ENCODE measurements at places on chromosomes 2 and 18. TPM values are rescaled to one million over a fixed set of nuclear protein-coding genes. Genes with fewer than 3 reads are reported as not detected.

DNA sequence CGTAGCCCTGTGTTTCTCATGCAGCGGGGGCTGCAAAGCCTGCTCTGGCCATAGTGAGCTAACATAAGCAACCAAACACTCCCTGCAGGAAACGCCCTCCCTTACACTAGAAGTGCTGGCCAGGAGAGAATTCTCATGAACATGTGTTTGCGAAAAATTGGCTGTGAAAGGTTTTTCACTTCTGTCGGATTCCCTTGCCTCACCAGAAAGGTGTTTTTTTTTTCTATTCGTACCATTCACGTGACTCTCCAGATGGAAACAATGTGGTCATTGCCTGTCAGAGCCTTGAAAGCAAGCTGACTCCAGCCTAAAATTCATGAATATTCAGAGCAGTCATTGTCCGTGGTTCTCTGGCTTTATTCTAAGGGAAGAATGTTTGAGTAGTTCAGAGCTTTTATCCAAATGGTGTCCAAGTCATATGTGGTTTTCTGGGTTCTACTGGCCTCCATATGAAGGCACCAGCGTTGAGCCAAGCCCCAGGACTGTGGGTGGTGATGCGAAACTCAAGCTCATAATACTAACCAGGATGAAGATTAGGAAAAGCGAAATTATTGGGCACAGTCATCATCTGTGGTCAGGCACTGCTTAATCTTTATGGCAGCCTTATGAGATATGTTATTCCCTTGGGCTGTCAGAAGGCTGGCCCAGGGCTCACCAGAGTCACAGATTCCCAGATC is 236.4 kb downstream of the ALPK2 start:
- no peak overlapping the region for H3K4me3 ChIP-seq
- DNase-seq: no peak
- no peaks in the 10 kb centered on the region for H3K36me3 ChIP-seq
- H3K4me1 ChIP-seq: no peaks in the 10 kb centered on the region

GRCh38 chr2:1553671-1554295 is 140.5 kb downstream of the TPO start:
- peaks cover 2% of the 10 kb centered on the region for H3K4me1 ChIP-seq
- no peak overlapping the region for H3K27ac ChIP-seq
- H3K4me3 ChIP-seq: no peak overlapping the region
- DNase-seq: no peak

DNA sequence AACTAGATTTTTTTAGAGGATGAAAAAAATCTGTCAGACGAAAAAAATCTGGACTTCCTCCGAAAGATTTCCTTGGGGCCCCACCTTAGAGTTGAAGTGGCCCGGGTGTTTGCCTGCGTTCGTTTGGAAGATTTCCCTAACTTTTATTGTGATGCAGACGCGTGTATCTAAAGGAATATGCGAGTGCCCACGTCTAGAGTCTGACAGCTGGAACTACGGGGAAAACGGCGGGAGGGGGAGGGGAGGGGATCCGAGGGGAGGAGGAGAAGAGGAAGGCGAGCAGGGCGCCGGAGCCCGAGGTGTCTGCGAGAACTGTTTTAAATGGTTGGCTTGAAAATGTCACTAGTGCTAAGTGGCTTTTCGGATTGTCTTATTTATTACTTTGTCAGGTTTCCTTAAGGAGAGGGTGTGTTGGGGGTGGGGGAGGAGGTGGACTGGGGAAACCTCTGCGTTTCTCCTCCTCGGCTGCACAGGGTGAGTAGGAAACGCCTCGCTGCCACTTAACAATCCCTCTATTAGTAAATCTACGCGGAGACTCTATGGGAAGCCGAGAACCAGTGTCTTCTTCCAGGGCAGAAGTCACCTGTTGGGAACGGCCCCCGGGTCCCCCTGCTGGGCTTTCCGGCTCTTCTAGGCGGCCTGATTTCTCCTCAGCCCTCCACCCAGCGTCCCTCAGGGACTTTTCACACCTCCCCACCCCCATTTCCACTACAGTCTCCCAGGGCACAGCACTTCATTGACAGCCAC is 2.4 kb upstream of the SP9 start:
- no peak for DNase-seq
- peaks cover 11% of the 10 kb centered on the region for H3K4me1 ChIP-seq
- no peaks in the 10 kb centered on the region for H3K36me3 ChIP-seq
- peaks cover 8% of the 10 kb centered on the region for H3K27me3 ChIP-seq

- H3K4me1 ChIP-seq: peaks cover 1% of the 10 kb centered on the region
- no peaks in the 10 kb centered on the region for H3K27me3 ChIP-seq
- no peak overlapping the region for H3K27ac ChIP-seq
- H3K4me3 ChIP-seq: no peak overlapping the region
Measured at GRCh38 chr2:21818212-21818795, 694.5 kb downstream of the TDRD15 start.

DNA sequence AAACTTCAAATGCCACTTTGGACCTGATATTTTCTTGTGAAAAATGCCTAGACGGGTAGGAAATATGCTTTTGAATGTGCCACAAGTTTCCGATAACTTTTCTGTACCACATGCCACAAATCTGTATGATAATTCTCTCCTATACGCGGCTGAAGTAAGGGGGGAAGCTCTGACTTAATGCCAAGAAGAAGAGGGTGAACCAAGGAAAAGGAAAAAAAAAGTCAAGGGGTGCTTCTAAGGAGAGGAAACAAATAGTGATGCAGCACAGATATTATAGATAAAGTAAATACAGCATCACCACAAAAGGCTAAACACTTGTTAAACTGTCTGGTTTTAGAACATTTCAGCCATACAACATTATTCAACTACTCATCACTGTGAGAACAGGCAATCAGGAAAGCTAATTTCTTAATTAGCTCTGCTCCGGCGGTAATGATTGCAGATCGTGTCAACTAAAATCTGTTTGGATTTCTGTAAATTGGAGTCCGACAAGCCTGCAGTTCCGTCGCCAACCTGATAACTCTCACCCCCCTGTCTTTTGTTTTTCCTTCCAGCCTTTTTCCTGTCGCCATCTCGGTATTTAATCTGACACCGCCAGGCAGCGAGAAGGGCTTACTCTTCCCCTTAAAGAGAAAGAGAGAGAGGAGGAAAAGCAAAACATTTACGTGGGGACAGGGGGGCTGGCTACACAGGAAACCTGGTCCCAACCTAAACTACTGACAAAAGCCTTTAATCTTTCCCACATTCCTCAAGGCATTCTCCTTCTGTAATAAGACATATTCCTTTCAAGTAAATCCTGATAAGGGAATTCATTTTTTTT is 67.5 kb downstream of the ZEB2 start:
- no peaks in the 10 kb centered on the region for H3K36me3 ChIP-seq
- H3K27ac ChIP-seq: no peak overlapping the region
- peak overlapping the region; percentile 5 for H3K4me3 ChIP-seq
- no peaks in the 10 kb centered on the region for H3K27me3 ChIP-seq

DNA sequence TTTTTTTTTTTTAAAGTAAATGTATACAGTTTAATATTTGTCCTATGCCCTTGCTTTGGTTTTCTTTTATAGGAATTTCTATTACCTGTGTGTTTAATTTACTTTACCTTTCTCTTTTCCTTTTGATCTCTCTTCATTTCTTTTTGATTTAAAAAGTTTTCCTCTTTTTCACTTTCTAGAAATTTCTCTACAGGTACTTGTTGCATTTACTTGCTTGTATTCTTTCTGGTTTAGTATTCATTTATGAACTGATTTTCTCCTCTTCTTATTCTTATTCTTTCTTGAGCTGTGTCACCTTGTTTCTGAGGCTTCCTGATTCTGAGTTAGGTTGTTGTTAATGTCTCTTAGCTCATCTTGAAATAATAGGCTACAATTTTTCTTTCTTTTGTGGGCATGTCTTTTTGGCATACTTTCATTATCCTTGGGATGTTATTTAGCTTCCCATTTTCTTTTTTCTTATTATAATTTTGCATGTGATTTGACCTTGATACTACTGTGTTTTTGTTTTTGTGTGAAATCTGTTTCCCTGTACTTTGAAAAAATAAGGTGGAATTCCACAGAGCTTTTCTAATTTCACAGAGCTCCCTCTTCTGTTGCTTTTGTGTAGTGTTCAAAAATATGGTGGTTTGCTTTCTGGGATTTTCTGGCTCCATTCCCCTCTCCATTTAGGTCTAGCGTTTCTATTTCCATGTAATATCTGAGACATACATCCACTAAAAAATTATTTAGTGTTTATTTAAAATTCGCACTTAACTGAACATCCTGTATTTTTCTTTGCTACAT is 25.5 kb upstream of the ALMS1 start:
- H3K36me3 ChIP-seq: no peaks in the 10 kb centered on the region
- no peaks in the 10 kb centered on the region for H3K4me1 ChIP-seq
- no peak overlapping the region for H3K4me3 ChIP-seq

- peak; percentile 74 for DNase-seq
- peak overlapping the region; percentile 91 for H3K4me3 ChIP-seq
- H3K27me3 ChIP-seq: no peaks in the 10 kb centered on the region
Measured at GRCh38 chr18:9137168-9138066, 836 bp downstream of the ANKRD12 start.

- DNase-seq: no peak
- H3K4me3 ChIP-seq: no peak overlapping the region
- no peak overlapping the region for H3K27ac ChIP-seq
- H3K36me3 ChIP-seq: no peaks in the 10 kb centered on the region
Measured at GRCh38 chr18:52437161-52437560, 97.2 kb downstream of the DCC start.

- H3K36me3 ChIP-seq: no peaks in the 10 kb centered on the region
- no peak for DNase-seq
- H3K4me1 ChIP-seq: peaks cover 5% of the 10 kb centered on the region
- peak overlapping the region; percentile 92 for H3K27ac ChIP-seq
- H3K4me3 ChIP-seq: peak overlapping the region; percentile 56
Measured at GRCh38 chr18:79394534-79395307, 1.0 kb upstream of the NFATC1 start.

DNA sequence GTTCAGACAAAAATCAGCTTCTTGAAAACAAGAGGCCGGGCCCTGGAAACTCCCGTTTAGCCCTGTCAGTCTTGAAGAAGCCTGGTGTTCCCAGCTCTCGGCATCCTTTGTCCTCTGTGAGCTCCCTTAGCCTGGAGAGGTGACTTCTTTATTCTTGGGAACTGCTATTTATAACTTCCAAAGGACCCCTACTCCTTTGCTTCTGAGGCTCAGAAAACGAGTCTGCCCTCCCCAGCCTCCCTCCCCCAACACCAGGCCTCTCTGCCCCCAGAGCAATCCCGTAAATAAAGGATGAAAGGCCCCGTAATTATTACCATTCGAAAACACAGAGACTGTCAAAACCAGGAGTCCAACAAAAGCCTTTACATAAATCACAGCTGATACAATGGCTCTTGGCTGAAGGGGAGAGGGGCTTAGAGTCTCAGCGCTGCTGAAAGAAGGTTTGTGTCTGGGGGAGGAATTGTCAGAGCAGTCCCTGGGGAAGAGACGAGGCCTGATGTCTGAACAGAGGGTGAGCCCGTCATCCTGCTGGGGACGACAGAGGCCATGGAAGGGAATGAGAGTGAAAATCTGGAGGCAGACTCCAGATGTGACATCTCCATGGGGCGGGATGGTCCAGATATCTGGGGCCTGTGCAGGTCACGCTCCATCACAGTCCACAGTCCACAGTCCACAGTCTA is 283.0 kb downstream of the MYCN start:
- no peak for DNase-seq
- no peaks in the 10 kb centered on the region for H3K36me3 ChIP-seq
- H3K27me3 ChIP-seq: no peaks in the 10 kb centered on the region
- no peak overlapping the region for H3K27ac ChIP-seq
- H3K4me1 ChIP-seq: no peaks in the 10 kb centered on the region
- H3K4me3 ChIP-seq: no peak overlapping the region

DNA sequence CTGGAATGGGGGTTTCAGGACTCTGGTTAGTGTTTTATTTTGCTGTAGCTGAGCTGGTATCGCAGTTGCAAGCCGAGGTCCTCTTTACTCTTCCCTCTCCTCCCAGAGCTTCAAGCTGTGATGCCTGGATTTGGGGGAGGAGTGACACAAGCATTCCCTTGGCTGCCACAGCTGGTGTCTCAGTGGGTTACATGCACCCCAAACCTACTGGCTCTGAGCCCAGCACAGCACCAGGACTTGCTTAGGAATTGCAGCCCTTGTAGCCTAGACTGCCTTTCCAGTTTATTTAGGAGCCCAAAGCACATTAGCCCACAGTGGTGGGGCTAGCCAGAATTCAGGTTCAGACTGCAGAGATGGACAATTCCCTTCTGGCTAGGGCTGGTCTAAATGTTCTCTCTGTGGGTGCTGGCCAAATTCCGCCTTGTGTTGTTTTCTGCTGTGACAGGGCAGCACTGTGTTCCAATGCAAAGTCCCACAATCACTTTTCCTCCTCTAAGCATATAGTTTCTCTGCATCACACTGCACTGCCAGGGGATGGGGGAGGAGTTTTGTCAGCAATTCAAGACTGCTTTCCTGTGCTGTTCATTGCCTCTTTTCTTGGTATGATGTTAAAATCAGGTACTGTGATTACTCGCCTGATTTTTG is 122.8 kb downstream of the SLC4A10 start:
- H3K4me1 ChIP-seq: no peaks in the 10 kb centered on the region
- H3K27me3 ChIP-seq: no peaks in the 10 kb centered on the region
- H3K27ac ChIP-seq: no peak overlapping the region
- no peaks in the 10 kb centered on the region for H3K36me3 ChIP-seq

DNA sequence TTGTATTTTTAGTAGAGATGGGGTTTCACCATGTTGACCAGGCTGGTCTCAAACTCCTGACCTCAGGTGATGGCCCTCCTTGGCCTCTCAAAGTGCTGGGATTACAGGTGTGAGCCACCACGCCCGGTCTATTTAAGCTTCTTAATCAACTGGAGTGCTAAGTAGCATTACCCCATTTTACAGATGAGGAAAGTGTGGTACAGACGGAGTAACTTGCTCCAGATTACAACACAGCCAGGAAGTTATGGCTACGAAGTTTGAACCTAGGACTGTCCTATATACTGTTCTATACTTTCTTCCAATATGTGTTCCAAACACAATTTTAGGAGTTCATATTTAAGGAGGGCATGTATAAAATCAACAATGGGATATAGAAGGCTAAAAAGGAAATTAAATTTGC is 197.7 kb downstream of the TGIF1 start:
- H3K27ac ChIP-seq: no peak overlapping the region
- no peaks in the 10 kb centered on the region for H3K36me3 ChIP-seq
- H3K27me3 ChIP-seq: no peaks in the 10 kb centered on the region
- H3K4me1 ChIP-seq: peaks cover 2% of the 10 kb centered on the region
- no peak overlapping the region for H3K4me3 ChIP-seq

ASB18 gene
- polyA plus RNA-seq: not detected

BMP10 gene
- polyA plus RNA-seq: not detected

All from ovary (tissue), 10 donors.